ENCODE measurements at places on chromosomes 16 and 17. TPM values are rescaled to one million over a fixed set of nuclear protein-coding genes. Genes with fewer than 3 reads are reported as not detected.
A peak's percentile ranks its signal among the peaks of the same experiment; 100 is the strongest.

The EXOSC6 gene
- polyA plus RNA-seq = 18.3 TPM

The TLCD3B gene
- polyA plus RNA-seq = 0.65 TPM

The NOG gene
- 1.9 TPM for polyA plus RNA-seq

The NFATC2IP gene
- polyA plus RNA-seq = 39.1 TPM

The KRTAP1-1 gene
- polyA plus RNA-seq = not detected

The PMFBP1 gene
- 4.2 TPM for polyA plus RNA-seq

The DRC3 gene
- 27.3 TPM for polyA plus RNA-seq

The ETV4 gene
- 34.3 TPM for polyA plus RNA-seq

The AXIN2 gene
- 24.6 TPM for polyA plus RNA-seq

The CLDN6 gene
- polyA plus RNA-seq = 42.0 TPM

The COPZ2 gene
- polyA plus RNA-seq = 19.0 TPM

The ZC3H7A gene
- 86.9 TPM for polyA plus RNA-seq

DNA sequence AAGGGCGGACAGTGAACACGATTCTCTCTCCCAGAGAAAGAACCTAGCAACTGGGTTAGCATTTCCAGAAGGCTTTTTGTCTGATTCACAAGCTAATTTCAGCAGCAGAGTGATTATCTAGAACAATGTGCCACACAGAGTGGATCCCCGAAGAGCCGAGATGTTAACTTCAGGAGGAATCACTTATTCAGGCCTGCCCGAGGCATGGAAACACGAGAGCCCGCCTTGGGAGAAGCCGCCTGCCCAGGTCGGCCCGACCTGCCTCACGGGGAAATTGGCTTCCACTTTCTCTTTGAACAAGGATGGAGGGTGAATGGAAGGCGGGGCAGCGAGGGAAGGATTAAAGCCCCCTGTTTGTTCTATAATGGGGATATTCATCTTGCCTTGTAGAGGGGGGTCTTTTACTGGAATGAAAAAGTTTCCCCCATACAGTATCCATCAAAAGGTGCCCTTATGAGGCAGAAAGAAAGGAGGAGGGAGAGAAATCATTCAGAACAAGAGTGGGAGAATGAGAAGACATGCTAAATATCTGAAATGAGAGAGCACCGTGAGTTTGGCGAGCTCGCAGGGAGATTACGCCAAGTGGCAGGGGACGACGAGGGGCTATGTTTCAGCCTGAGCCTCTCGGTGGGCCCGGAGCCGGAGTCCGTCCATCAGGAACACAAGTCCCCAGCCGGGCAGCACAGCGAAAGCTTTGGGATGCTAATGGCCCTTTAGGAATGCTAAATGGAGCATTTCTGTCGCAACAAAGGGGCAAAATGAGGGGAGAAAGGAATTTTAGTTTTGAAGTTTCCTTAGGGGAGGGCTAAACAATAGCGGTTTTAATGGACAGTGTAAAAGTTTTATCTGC lies 33.0 kb downstream of the NTN1 start:
- no peak for DNase-seq

GRCh38 chr16:27712251-27712711 lies 162.3 kb downstream of the KATNIP start:
- no peak for DNase-seq

DNA sequence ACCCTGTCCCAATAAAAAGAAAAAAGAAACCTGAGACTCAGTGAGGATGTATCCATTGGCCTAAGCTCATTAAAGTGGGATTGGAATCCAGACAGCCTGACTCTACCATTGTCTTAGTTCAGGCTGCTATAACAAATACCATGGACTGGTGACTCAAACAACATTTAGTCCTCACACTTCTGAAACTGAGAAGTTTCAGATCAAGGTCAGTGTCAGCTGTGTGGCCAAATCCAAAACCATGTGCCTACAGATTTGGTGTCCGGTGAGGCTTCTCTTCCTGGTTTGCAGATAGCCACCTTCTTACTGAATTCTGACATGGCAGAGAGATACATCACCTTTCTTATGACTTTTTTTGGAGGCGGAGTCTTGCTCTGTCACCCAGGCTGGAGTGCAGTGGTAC lies 53.3 kb upstream of the KDM8 start:
- no peak for DNase-seq

DNA sequence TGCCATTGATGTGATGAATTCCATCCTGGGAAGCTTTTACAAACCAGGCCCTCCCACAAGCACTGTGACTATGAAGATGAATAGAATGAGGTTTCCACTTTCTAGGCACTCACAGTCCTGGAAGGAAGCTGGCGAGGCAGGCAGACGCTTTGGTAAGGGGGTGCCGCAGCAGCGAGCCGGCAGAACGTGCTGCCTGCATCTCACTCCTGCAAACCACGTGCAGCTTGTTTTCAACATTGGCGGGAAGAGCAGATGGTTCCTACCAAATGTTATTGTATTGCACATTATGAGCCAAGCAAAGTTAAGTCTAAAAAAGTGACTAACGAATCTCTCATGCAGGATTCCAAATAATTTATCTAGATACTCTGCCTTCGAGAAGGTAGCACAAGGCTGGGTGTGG lies 3.7 kb upstream of the DNAI2 start:
- DNase-seq = no peak

- no peak for DNase-seq
These were observed 264.3 kb downstream of the CPPED1 start for GRCh38 chr16:12539185-12539929.

DNA sequence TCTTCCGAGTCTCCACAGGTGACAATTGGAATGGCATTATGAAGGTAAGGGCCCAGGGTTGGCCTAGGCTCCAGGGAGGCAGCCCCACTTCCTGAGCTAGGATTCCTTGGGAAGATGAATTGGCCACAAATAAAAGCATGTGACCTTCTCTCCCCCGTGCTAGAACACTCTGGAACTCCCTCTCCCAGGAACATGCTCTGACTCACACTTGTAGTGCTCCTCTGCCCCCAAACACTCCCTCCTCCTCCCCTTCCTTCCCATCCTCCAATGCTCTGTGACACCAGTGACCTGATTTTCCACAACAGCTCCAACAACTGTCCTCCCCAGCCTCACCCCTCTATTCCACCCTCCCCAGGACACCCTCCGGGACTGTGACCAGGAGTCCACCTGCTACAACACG lies 16.4 kb upstream of the ABCC3 start:
- no peak for DNase-seq

GRCh38 chr17:48996722-48997102 lies 473 bp upstream of the IGF2BP1 start:
- no peak for DNase-seq

DNA sequence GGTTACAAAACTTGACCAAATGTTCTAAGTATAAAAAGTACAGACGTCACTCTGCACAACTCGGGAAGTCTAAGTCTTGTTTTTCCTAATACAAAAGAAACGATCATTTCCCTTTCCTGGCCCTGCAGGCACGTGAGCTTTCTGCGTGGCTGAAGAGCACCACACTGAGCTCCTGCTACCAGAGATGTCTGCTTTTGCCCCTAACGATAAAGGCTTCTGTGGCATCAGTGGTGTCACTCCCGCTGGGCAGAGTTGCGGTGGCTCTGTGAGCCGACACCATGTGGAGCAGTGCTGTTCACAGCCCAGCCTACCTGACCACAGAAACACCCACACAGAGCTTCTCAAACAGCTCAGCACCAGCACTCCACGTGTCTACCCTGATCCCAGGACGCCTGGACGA lies 20.5 kb downstream of the EMC8 start:
- no peak for DNase-seq

GRCh38 chr17:76670020-76670717 lies 26.6 kb upstream of the ST6GALNAC1 start:
- DNase-seq = no peak

DNA sequence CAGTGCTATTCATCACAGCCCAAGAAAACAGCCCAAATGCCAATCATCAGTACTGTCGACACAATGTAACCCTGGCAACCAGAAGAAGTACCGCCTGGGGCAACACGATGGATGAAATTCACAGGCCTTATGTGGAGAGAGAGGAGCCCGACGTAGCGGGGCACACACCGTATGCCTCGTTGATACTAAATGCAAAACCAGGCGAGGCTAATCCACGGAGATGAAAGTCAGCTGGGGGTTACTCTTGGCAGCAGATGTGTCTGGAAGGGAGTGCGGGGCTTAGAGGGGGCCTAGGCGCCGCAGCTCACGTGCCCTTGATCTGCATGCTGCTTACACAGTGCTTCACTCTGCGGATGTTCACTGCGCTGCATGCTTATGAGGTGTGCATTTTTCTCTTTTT lies 29.8 kb downstream of the ITGAE start:
- DNase-seq = no peak

- DNase-seq = no peak
These were observed 15.9 kb upstream of the ZNF629 start for GRCh38 chr16:30802936-30803335.

GRCh38 chr16:54193665-54194333 lies 92.8 kb downstream of the IRX3 start:
- peak; percentile 63 for DNase-seq

DNA sequence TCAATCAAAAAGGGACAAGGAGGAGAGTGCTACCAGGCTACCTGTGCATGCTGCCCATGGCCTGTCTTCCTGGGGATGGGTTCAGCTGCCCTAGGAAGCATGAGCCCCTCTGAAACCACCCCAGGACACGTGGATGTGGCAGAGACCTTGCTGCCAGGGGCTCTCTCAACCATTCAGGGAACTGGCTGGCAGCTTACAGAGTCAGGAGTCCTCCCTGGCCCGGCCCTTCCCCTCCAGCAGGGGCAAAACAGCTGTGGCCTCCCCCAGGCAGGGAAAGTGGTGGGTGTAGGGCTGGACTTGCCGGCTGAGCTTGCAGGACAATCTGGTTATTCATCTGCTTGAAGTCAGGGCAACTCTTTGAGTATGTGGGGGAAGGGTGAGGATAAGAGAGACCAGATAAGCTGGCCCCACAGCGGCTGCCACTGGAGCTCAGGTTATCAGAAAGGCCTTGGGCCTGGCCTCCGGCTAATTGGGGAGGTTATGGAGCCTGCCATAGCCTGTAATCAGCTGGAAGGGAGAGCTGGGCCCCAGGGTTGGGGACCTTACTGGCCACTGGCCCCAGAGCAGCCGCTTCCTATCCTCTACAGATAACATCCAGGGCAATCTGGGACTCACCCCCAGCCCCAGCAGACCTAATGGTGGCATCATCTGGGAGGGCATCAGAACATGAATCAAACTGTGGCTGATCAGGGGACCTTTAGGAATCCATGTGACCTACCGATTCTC lies 5.6 kb upstream of the TBX2 start:
- DNase-seq = no peak

All from renal cortex interstitium (tissue), 15 donors.